KG1 (cell line): ENCODE measurements at places on chromosomes 5 and 9.

DNA sequence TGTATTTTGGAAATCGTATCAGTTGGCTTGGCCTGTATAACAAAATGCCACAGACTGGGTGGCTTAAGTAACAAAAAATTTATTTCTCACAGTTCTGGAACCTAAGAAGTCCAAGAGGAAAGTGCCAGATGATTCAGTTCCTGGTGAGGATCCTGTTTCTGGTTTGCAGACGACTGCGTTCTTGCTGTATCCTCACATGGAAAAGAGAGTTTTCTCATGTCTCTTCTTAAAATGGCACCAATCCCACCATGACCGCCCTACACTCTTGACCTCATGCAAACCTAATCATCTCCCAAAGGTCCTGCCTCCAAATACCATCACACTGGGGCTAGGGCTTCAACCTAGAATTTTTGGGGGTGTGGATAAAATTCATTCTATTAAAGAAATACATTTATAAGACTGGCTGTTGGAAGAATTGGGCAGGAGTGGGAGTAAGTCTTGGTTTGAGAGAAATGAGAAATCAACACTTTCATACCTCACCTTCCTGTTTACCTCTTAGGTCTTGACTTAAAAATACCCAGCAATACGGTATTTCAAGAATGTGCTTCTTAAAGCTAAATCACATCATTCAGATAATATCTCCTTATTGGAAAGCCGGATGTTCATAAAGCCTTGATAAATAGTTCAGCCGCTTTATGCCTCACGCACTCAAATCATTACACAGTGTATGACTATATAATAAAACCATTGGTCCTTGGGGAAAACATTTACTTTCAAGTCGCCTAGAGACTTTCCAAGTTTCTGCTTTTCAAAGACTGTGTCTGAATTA lies 28.7 kb downstream of the PTTG1 start:
- no peak for DNase-seq

- DNase-seq: no peak
Measured at GRCh38 chr5:172756764-172757393, 14.1 kb downstream of the DUSP1 start.

GRCh38 chr9:86765746-86766430 lies 181.4 kb downstream of the GAS1 start:
- no peak for DNase-seq

GRCh38 chr9:127203681-127204327 lies 60.8 kb upstream of the GARNL3 start:
- no peak for DNase-seq

GRCh38 chr9:127049044-127049443 lies 73.4 kb downstream of the ANGPTL2 start:
- peak; percentile 3 for DNase-seq

DNA sequence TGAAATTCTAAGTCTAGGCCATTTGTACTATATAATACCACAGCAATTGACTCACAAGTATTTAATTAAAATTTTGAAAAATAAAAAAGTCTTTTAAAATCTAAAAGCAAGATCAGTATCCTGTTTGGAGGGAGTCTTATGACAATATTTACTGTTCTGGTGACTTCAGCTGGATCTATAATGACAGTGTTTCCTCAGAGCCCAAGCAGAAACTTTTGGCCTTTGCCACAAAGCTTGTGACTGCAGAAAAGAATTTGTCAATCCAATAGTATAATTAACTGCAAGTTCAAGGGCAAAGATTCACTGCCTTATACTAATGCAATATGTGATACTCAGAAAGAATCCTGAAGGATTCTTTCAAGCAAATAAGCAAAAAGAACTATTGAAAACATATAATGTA lies 49.6 kb upstream of the RAPGEF6 start:
- no peak for DNase-seq

- DNase-seq: no peak
Measured at GRCh38 chr5:137867664-137868063, at the start of gene MYOT. Gene MYOT (plus strand): TSS chr5:137867860. CDS start chr5:137870652, 2,792 bp downstream.

DNA sequence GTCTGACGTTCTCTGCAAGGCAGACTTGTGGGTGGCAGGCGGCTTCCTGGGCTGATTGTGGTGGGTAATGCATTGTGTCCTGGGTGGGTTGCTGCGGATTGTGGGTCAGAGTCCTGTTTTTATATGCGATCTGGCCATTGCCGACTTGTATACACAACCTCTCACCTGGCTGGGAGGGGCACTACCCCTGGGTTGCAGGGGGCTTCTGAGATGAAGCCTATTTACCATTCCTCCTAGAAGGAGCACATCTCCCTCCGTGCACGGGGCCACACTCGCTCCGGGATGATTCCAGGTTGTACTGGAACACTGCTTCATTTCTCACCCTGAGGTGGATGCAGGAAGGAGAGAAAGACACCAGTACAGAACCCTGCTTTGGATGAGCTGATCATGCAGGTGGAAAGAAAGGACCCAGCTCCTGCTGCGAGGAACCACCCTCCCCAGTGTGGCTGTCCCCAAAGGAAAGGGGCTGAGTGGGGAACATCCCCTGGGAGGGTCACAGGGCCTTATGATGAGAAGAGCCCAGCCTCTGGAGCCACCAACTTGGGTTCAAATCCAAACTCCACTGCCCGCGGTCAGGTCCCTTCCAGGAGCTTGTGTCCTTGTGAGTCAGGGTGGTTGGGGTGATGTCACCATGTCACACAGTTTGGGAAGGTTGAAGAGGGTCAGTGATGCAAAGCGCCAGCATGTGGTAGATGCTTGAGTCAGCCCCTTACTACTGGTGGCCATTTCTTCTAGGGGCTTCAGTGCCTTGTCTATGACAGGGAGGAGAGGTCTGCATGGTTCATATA lies 151.8 kb upstream of the COL5A1 start:
- no peak for DNase-seq

GRCh38 chr5:100691548-100691947 lies 156.4 kb downstream of the FAM174A start:
- no peak for DNase-seq

GRCh38 chr9:76180541-76180940 lies 213.7 kb downstream of the RFK start:
- DNase-seq: no peak

DNA sequence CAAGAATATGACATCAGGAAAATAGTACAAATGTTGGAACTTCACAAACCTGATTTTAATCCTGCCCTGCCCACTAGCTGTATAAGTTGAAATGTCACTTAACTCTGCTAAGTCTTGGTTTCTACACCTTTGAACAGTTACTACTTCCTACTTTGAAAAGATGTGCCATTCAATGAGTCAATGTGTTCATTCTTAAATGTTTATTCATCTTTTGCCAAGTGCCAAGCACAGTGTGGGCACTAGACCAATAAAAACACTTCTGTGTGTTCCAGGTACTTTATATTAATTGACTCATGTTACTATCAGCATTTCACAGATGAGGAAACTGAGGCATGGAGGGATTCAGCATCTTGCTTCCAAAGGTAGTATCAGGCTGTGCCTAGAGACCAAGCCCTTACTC lies 12.8 kb downstream of the PDCL start:
- DNase-seq: no peak

DNA sequence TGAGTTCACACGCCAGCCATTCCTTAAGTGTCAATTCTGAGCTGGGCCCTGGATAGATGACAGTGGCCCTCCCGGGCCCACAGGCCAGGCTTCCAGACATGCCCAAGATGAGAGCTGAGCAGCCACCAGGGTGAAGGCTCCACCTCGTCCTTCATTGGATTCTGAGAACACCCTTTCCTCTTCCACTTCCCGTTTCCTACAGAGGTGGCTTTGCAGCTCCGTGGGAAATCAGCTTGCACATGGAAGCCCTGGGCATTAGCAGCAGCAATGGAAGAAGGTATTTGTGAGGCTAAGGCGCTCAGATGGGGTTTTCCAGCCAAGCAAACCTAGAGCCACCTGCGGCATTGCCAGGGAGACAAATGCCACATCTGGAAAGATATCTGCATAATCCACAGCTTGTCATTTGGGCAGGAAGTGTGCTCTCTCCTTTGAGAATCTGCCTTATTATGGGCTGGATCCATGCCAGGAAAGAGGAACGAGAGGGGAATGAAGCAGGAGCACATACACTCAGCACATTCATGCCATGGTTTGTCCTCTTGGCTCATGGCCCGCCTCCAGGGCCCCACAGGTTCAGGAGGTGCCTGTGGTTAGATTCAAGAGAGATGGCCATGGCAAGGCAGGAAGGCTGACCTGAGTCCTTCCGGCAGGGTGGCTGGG lies 34.1 kb downstream of the CFAP77 start:
- DNase-seq: peak; percentile 21

GRCh38 chr9:97615439-97616072 lies 17.6 kb downstream of the TSTD2 start:
- DNase-seq: peak; percentile 7

GRCh38 chr5:126912616-126913200 lies 117.7 kb downstream of the MARCHF3 start:
- DNase-seq: no peak

DNA sequence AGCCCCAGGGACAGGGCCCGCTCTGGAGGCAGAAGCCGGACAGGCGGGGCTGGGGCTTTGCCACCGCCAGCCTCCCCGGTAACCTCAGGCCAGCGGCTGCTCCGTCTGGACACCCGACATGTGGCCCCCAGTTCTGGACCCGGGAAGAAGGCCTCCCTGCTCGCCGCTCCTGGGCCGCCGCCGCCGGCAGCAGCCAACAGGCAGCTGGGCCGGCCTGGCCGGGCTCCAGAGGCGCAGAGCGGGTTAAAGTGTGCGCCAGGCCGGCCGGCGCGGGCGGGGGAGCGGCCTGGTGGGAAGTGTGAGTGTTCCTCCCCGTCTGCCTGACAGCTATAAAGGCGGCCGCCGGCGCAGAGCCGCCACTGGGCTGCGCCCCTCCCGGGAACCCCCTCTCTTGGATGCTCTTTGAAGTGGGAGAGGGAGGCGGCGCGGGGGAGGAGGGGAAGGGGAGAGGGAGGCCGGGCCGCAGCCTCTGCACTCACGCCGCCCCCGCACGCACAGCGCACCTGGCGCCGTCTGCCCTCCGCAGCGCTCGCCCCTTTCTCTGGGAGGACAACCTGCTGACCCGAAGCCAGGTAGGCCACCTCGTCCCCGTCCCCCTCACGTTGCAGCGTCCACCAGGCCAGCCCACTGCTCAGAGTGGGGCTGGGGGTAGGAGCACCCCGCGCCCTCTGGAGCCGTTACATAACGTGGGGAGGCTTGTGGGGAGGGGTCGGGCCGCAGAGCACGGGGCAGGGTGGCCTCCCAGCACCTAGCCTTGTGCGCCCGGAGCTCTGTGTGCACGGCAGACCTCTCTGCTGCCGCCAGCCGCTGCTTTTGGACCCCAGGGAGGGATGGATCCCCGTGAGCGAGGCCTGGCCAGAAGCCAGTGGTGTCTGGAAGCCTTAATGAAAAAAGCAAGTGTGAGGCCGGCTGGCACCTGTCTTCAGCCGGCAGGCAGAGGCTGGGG lies at the start of gene ADAMTSL2:
Gene ADAMTSL2, plus strand, starts transcription at position 359 of the 946 bp plus-strand sequence. CDS start 2,009 bp downstream, outside the sequence.
- no peak for DNase-seq
